ENCODE measurements at places on chromosomes 11 and 22.

GRCh38 chr22:37214731-37215030 lies 2.4 kb upstream of the SSTR3 start:
- DNase-seq = no peak

GRCh38 chr11:18013790-18014507 lies 1.1 kb upstream of the SERGEF start:
- DNase-seq = no peak

DNA sequence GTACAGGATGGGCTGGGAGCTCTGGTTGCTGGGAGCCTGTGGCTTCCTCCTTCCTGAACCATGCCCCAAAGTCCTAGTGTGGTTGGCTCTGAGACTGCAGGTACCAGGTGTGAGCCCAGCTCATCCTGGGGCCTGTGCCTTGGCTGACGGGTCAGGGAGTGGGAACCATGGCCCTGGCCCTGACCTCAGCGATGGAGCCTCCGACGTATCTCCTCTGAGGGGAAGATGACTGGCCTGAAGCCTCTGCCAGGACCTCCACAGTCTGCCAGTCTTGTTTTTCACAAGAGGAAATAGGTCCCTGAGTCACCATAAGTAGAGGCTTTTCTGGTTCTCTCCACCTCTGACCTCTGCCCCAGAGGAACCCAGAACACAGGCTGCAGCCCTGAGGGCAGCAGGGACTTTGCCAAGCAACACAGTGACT lies 3.4 kb downstream of the RCE1 start:
- no peak for DNase-seq

GRCh38 chr11:13010749-13011465 lies 1.8 kb downstream of the RASSF10 start:
- DNase-seq = no peak

Data from activated naive CD8-positive, alpha-beta T cell treated with anti-CD3 and anti-CD28 coated beads for 36 hours (primary cell).